Left cardiac atrium (tissue), 4 donors: ENCODE measurements at places on chromosomes 2 and 18. TPM values are rescaled to one million over a fixed set of nuclear protein-coding genes. Genes with fewer than 3 reads are reported as not detected.

The IL1F10 gene
- not detected for total RNA-seq

The SPTBN1 gene
- total RNA-seq = 329 TPM

The RPIA gene
- total RNA-seq = 13.7 TPM

The GEN1 gene
- total RNA-seq = 3.0 TPM

The LYG2 gene
- total RNA-seq = not detected

GRCh38 chr2:180196419-180196977 lies 189.4 kb upstream of the CWC22 start:
- DNase-seq = no peak

- DNase-seq = no peak
Measured at GRCh38 chr2:10454505-10454904, 6.4 kb upstream of the ODC1 start.

The DSG4 gene
- total RNA-seq = not detected

GRCh38 chr18:25457126-25457525 lies 105.2 kb upstream of the ZNF521 start:
- no peak for DNase-seq

- DNase-seq = no peak
Measured at GRCh38 chr2:86372641-86373502, 35.4 kb upstream of the REEP1 start.

- DNase-seq = no peak
Measured at GRCh38 chr2:23828986-23829385, 97.9 kb downstream of the ATAD2B start.

The PRKAG3 gene
- total RNA-seq = 0.10 TPM

The RAPGEF4 gene
- 10.9 TPM for total RNA-seq

The DSEL gene
- 7.2 TPM for total RNA-seq

GRCh38 chr2:86274265-86274917 lies 63.0 kb downstream of the REEP1 start:
- no peak for DNase-seq

- no peak for DNase-seq
Measured at GRCh38 chr18:6921571-6921970, 192.1 kb downstream of the ARHGAP28 start.

DNA sequence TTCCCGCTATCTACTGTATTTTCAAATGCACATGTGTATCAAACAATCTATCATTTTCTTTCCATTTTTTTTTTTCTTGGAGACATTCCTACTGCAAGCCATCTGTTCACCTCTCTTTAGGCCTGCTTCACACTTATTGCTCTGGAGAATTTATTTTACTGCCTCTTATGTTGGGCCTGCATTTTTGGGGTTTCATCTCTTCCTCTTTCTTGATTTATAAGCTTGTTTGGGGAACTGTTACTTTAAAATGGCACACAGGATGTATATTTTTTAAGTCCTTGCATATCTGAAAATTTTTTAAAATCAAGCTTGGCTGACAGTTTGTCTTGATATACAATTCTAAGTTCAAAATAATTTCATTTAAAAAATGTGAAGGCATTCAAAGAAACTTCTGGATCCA lies 3.5 kb upstream of the RAB27B start:
- no peak for DNase-seq

GRCh38 chr2:28341208-28341891 lies 51.3 kb upstream of the FOSL2 start:
- no peak for DNase-seq

The CRIM1 gene
- 29.6 TPM for total RNA-seq

The ST8SIA5 gene
- total RNA-seq = 2.5 TPM

GRCh38 chr2:240433973-240434727 lies 1.3 kb upstream of the GPC1 start:
- DNase-seq = peak; percentile 61
